ENCODE measurements at places on chromosomes 7 and 10.

GRCh38 chr10:86729677-86730076 lies 26.7 kb upstream of the BMPR1A start:
- no peak for DNase-seq

- DNase-seq: no peak
Measured at GRCh38 chr10:98457721-98458120, 11.0 kb upstream of the HPS1 start.

DNA sequence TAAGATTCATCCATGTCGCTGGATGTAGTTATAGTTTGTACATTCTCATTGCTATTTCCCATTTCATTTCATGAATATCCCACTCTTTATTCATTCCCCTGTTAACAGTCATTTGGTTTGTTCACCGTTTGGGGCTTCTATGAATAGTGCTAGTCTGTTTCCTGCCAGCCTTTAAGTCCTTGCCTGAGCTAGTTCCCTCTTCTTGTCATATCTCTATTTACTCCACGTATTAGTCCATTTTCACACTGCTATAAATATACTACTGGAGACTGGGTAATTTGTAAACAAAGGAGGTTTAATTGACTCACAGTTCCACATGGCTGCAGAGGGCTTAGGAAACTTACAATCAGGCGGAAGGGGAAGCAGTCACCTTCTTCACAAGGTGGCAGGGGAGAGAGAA lies 56.2 kb downstream of the PLCE1 start:
- no peak for DNase-seq

DNA sequence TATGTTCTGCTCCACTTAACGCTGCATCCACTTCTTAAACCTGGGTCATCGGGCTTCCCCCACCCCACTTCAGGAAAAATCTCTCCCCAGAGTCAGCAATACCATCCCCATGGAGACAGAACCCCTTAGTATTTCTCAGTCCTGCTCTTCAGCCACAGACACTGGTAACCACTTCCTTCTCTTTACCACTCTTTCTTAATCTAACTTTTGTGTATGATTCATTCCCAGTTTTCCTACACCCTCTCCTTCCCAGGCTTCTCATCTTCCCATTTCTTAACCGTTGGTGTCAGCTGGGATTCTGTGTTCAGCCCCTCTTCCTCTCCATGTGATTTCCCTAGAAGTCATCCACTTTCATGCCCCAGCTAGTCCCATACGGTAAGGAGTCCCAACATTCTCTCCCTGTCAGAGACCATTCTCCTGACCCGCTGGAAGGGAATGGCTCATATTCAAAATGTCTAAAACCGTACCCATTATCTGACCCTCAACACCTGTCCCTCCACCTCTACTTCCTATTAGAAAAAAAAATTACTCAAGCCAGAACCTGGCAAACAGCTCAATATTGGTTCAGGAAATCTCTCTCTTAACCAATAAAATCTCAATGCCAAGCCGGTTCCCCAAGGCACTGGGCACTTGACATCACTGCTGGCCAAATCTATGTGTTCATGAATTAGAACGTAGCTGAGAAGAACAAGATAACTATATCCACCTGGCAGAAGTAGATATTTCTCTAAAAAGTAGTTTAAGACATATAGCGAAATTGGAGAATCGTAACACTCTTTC lies 89.4 kb downstream of the DGKI start:
- no peak for DNase-seq

GRCh38 chr10:75910032-75910431 lies 478.6 kb downstream of the LRMDA start:
- DNase-seq: no peak

GRCh38 chr7:139186146-139186545 lies 44.9 kb upstream of the UBN2 start:
- no peak for DNase-seq

GRCh38 chr7:32515890-32516550 lies 20.7 kb downstream of the AVL9 start:
- no peak for DNase-seq

- DNase-seq: no peak
Measured at GRCh38 chr7:14766747-14767146, 135.8 kb downstream of the DGKB start.

GRCh38 chr10:101828766-101829551 lies 10.7 kb upstream of the OGA start:
- DNase-seq: no peak
